ENCODE measurements at places on chromosomes 7 and 10. TPM values are rescaled to one million over a fixed set of nuclear protein-coding genes. Genes with fewer than 3 reads are reported as not detected.

Gene ADRA2A
- 0.07 TPM for total RNA-seq

Gene ENTPD1
- total RNA-seq: 4.6 TPM

Gene OPN4
- not detected for total RNA-seq

Gene SFTPD
- not detected for total RNA-seq
